ENCODE measurements at places on chromosomes 1 and 21.

- DNase-seq: no peak
These were observed 17.3 kb downstream of the MAP10 start for GRCh38 chr1:232822530-232822929.

DNA sequence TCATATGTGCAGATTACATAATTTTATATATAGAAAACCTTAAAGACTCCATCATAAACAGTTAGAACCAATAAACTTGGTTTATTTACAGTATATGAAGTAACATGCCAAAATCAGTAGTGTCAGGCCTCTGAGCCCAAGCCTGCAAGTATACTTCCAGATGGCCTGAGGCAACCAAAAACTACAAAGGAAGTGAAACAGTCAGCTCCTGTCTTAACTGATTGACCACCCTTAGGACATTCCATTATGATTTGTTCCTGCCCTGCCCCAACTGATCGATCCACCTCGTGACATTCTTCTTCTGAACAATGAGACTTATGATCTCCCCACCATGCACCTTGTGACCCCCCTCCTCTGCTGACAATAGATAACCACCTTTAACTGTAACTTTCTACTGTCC is 630.3 kb downstream of the AMY1C start:
- DNase-seq: no peak

DNA sequence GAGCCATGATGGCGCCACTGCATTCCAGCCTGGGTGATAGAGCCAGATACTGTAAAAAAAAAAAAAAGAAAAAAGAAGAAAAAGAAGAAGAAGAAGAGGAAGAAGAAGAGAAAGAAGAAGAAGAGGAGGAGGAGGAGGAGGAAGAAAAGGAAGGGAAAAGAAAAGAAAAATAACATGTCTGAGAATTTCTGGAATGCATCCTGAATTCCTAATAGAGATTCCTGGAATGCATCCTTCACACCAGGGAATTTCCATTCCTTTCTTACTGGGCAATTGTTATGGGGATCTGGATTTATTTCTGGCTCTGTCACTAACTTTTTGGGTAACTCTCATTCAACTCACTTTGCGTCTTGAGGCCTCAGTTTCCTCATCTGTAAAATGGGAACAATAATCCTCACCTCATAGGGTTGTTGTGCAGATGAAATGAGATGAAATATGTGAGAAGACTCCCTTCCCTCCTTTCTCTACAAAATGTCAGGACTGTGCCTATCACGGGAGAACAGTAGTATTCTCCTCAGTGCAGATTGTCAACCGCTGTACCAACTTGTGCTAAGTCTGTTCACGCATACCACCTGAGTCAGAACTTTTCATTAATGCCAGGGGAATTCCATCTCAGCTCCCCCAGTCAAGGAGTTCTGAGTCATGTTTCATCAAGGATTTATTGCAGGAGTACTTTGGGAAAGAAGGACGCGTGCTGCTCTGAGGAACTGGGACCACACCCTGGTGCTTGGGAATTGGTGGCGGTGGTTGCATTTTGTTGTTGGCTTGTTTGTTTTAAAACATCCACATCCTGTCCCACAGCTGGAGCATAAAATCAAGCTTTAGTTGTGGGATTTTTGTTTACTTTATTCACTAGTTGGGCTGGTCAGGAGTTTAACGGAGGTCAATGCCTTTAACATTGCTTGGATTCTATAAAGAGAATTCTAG is 42.4 kb upstream of the ROR1 start:
- DNase-seq: no peak

DNA sequence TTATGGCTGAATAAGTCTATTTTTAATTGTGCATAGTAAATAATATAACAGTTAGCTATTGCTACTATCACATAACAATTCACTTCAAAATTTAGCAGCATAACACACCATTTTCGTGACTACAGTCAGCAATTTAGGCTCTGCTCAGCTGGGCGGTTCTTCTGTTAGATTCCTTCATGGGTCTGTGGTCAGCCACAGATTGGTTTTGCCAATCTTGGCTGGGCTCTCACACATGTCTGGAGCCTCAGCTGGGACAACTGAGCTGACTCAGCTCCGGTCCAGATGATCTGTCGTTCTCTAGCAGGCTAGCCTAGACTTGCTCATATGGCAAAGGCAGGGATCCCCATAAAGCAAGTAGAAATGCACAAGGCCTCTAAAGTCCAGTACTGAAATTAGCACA is 15.1 kb upstream of the CDC42BPA start:
- no peak for DNase-seq

GRCh38 chr1:152795686-152796085 is 835 bp upstream of the LCE1D start:
- no peak for DNase-seq

DNA sequence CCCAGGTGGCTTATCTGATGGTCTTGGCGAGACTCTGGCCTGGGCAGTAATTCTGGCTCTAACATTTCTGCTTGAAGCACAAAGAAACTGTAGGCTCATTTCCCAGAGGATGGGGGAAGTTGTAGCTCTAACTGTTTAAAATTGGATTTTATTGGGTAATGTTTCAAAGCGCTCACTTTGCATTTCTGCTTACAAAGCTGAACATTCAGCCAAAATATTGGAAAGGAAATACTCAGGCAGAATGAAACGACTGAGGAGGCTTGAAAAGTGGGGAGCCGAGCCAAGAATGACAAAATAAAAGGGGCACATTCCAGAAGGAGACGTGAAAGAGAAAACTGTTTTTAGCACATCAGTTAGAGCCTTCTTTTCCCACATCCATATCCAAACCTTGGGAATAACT is 202.6 kb downstream of the GRIK1 start:
- DNase-seq: no peak

DNA sequence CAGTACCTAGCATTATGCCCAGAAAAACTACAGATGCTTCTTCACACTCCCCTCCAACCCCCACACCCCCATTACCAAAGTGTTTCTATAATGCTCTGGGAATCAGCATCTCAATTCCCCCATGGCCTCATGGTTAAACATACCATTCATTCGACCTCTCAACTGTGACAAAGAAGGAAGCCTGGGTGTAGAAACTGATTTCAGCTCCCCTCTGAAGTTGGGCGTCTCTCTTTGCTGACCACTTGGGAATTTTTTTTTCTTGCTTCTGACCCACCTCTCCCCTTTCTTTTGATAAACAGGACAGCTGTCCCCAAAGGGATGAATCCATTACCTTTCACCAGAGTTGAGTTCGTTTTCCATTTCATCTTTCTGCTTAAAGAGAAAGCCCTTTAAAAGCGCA is 116.4 kb upstream of the HOOK1 start:
- no peak for DNase-seq

DNA sequence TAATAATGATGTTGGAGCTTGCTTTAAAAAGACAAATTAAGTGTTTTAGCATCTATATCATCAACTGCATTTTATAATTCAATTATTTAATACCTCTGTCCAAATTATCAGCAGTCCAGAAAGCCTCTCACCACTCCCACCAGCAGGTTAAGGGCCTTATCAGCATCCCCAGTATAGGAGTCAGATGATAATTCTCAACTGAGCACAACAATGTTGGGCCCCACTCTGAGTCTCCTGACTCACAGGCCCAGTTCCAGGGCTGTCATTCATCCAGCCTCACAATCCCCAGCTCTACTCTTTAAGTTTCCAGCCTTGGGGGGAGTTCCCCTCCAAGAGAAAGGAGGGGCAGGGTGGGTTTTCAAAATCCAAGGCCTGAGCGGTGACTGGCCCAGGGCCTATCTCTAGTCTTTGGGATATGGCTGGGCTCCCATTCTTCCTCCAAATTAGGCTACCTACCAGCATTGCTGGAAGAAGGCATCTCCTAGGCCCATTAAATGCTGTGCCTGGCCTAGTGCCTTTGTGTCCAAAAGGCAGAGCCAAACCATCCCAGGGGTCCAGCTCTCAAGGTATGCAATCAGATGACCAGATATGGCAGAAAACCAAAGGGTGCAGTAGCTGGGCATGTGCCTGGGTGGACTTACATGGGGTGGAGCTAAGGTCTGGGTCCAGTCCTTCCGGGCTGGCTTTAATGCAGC is 134.1 kb downstream of the GLUL start:
- no peak for DNase-seq

DNA sequence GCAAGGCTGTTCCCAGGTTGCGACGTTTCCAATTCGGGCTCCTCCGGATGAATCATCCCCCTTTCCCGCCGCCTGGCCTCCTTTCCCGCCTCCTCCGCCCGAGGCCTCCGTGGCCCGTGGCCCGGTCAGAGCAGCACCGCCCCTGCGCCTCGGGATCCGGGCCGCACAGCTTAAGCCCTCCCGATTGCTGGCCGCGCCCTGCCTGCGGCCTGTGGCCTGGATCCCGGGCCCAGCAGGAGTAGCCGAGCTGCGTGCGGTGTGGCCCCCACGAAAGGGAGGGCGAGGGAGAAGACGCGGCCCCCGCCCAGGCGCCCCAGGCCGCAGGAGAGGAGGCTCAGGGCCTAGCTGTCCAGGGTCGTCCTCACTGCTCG is 1.0 kb downstream of the TMEM200B start:
- DNase-seq: no peak

- no peak for DNase-seq
These were observed 20.7 kb upstream of the IKBKE start for GRCh38 chr1:206449565-206449964.

- no peak for DNase-seq
These were observed 633.8 kb downstream of the PTPRC start for GRCh38 chr1:199272628-199273086.

GRCh38 chr1:36162680-36163239 is 6.8 kb downstream of the MAP7D1 start:
- DNase-seq: no peak

- DNase-seq: no peak
These were observed 13.8 kb downstream of the WLS start for GRCh38 chr1:68218490-68218889.

- DNase-seq: no peak
These were observed 11.4 kb upstream of the PRPF3 start for GRCh38 chr1:150309758-150310508.

DNA sequence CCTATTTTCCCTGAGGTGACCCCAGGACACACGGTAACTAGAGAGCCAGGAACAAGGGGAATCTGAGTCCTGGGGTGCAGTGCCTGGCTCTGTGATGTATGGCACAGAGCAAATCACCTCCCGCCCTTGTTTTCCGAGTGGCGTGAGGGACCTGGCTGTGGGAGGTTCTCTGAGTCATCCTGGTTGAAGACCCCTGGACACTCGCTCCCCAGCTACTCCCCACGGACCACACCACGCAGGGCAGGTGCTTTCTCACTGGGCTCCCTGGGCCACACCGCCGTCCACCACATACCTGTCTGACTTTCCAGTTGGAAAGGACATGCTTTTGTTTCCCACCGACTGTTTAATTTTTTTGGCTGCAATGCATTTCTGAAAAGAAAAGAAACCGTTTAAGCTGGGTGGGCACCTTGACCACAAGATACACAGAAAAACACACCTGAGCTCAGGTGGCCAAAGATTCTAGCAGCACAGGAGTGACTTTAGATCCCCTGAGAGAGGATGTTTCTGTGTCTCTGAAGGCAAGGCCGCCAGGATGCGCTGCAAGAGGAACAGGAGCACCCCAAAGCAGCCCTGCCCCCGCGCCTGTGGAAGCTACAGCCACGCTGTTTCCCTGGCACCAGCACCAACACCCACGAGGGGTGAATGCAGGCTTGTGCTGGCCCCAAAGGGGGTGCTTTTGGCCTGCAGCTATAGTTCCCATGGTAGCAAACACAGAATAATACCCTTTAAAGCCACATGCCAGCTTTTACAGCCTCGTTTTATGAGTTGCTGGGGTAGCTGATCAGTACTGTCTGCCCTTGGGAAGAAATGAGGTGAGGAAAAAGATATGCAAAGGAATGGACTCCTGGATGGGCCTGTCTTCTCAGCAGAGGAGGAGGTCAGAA is 8.1 kb upstream of the SRM start:
- no peak for DNase-seq

Data from activated naive CD4-positive, alpha-beta T cell treated with Interleukin-2 at 50 U/mL for 16 hours (primary cell).